ENCODE measurements at places on chromosomes 5 and 9. TPM values are rescaled to one million over a fixed set of nuclear protein-coding genes. Genes with fewer than 3 reads are reported as not detected.

CCDC183 gene
- 23.0 TPM for total RNA-seq

CATSPER3 gene
- 1.0 TPM for total RNA-seq

NDUFS6 gene
- total RNA-seq, result 47.9 TPM

LCN1 gene
- total RNA-seq, result not detected

- DNase-seq, result no peak
Observed at GRCh38 chr5:121399879-121400278, 451.8 kb upstream of the FTMT start.

DNA sequence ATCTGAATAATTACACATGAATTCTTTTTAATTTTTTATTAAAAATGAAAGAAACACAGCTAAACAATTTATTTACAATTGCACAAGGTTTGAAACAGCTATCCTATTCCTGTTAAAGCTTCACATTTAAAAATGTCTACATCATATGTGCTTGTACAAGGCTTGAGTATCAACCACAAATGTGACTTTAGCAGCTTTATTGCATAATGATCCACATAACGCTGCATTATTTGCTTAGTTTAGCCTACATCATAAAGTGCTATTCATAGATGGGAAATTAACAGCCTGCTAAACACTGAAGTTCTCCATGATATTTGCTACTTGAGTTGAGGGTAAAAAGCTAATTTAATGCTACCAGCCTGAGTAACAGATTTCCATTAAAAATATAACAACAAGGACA lies 45.0 kb downstream of the TRIM36 start:
- no peak for DNase-seq

- DNase-seq, result no peak
Observed at GRCh38 chr5:51556833-51557232, 173.6 kb downstream of the ISL1 start.

DNA sequence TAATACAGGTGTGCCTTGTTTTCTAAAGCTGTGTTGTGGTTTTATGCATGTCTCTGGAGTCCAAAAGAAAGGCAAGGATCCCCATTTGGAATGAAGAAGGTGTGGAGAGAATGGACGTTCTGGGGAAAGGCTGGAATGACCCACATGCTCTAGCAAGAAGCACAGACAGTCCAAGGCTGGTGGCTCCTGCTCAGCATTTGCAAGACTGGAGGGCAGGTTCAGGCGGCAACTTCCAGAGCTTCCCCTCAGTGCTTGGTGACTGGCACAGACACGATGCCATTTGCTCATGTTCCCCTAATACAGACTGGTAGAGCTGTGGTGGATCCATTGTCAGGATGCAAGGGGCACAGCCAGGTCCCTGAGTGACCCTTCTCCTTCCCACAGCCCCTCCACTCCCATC lies 8.2 kb downstream of the SLC22A4 start:
- DNase-seq, result no peak

DNA sequence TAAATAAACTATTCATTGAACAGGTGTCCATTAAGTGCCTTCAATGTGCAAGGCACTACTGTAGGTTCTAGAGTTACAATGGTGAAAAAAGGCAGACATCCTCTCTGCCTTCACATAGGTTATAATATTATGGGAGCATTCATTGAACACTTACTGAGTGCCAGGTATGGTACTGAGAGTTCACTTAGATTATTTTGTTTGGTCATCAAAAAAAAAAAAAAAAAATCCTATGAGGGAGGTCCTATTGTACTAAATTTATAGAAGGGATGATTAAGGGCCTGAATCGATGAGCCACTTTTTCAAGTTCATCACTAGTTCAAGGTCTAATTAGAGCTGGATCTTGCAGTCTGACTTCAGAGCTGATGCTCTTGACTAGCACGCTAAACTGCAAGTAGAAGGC lies 22.8 kb upstream of the PANK3 start:
- DNase-seq, result no peak

All from endodermal cell (in vitro differentiated cells).